CD4-positive, alpha-beta memory T cell (primary cell): ENCODE measurements at places on chromosomes 4 and X. TPM values are rescaled to one million over a fixed set of nuclear protein-coding genes. Genes with fewer than 3 reads are reported as not detected.

MID1 gene
- not detected for polyA plus RNA-seq

- no peaks in the 10 kb centered on the region for H3K4me1 ChIP-seq
- H3K36me3 ChIP-seq: no peaks in the 10 kb centered on the region
- no peak for DNase-seq
- no peak overlapping the region for H3K4me3 ChIP-seq
- H3K27me3 ChIP-seq: no peaks in the 10 kb centered on the region
Measured at GRCh38 chr4:153705743-153706468, 21.8 kb downstream of the TLR2 start.

DNA sequence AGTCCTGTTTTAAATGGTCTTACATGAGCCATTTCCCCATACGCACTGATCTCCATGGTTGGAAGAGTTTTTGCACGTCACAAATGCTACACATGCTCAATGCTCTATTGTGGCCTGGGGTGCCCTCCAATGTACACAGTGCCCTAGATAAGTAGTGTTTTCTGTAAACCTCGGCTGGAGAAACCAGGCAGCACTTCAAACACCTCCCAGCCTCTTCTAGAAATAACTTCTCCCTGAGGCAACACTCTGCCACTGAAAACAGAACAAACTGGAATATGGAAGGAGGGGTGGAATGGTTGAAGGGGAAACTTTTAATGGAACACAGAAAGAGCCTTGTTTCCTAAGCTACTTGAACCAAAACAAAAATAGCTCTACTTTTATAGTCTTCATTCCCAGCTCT is 123.9 kb upstream of the CBR4 start:
- H3K27me3 ChIP-seq: no peaks in the 10 kb centered on the region
- no peaks in the 10 kb centered on the region for H3K36me3 ChIP-seq
- H3K4me1 ChIP-seq: no peaks in the 10 kb centered on the region
- H3K27ac ChIP-seq: no peak overlapping the region
- H3K4me3 ChIP-seq: no peak overlapping the region

SHOX gene
- not detected for polyA plus RNA-seq

CCNB3 gene
- not detected for polyA plus RNA-seq

GRCh38 chr4:118373614-118374255 is 20.9 kb upstream of the PRSS12 start:
- H3K27ac ChIP-seq: no peak overlapping the region
- H3K4me3 ChIP-seq: no peak overlapping the region
- no peaks in the 10 kb centered on the region for H3K4me1 ChIP-seq
- no peaks in the 10 kb centered on the region for H3K36me3 ChIP-seq
- no peak for DNase-seq

GRCh38 chr4:150580306-150580705 is 1.6 kb upstream of the MAB21L2 start:
- H3K36me3 ChIP-seq: peaks cover 8% of the 10 kb centered on the region
- H3K27ac ChIP-seq: no peak overlapping the region
- DNase-seq: no peak
- H3K4me1 ChIP-seq: no peaks in the 10 kb centered on the region
- no peaks in the 10 kb centered on the region for H3K27me3 ChIP-seq

TIMP1 gene
- 320 TPM for polyA plus RNA-seq

SMIM10L2A gene
- 0.25 TPM for polyA plus RNA-seq

GRCh38 chrX:123924186-123924585 is 37.3 kb upstream of the STAG2 start:
- H3K4me1 ChIP-seq: no peaks in the 10 kb centered on the region
- H3K36me3 ChIP-seq: no peaks in the 10 kb centered on the region
- no peak overlapping the region for H3K4me3 ChIP-seq
- no peak overlapping the region for H3K27ac ChIP-seq

- no peaks in the 10 kb centered on the region for H3K4me1 ChIP-seq
- DNase-seq: no peak
- H3K36me3 ChIP-seq: no peaks in the 10 kb centered on the region
- no peaks in the 10 kb centered on the region for H3K27me3 ChIP-seq
- no peak overlapping the region for H3K27ac ChIP-seq
Measured at GRCh38 chrX:21354725-21355124, 19.5 kb upstream of the CNKSR2 start.

OCRL gene
- not detected for polyA plus RNA-seq

MBNL3 gene
- polyA plus RNA-seq: 40.1 TPM

DNA sequence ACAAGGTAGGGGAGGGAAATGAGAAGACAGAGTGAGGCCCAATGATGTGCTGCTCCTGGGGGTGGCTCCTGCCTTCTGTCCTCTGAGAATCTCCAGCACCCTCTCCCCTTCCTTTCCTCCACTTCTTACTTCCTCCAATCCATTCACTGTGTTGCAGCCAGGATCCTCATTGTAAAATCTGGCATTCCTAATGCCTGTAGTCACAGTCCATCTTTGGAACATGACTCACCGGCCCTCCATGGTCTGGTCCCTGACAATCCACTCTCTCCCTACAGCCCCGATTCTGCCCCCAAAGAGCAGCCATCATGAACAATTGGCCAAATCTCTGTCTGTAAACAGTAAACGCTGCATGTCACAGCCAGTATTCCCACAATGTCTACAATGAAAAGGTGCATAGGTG is 72.9 kb downstream of the CLNK start:
- no peak overlapping the region for H3K27ac ChIP-seq
- no peak for DNase-seq
- no peaks in the 10 kb centered on the region for H3K27me3 ChIP-seq
- H3K4me1 ChIP-seq: no peaks in the 10 kb centered on the region

CPE gene
- not detected for polyA plus RNA-seq

- H3K27me3 ChIP-seq: no peaks in the 10 kb centered on the region
- H3K4me1 ChIP-seq: no peaks in the 10 kb centered on the region
- H3K27ac ChIP-seq: no peak overlapping the region
- DNase-seq: no peak
- no peak overlapping the region for H3K4me3 ChIP-seq
- H3K36me3 ChIP-seq: no peaks in the 10 kb centered on the region
Measured at GRCh38 chr4:2425386-2426068, 6.8 kb downstream of the CFAP99 start.

RNF212 gene
- 4.2 TPM for polyA plus RNA-seq

TKTL2 gene
- polyA plus RNA-seq: not detected

GRCh38 chr4:27318740-27319139 is 458.1 kb downstream of the STIM2 start:
- H3K4me3 ChIP-seq: no peak overlapping the region
- H3K4me1 ChIP-seq: no peaks in the 10 kb centered on the region
- no peak overlapping the region for H3K27ac ChIP-seq
- no peak for DNase-seq

GABRA4 gene
- not detected for polyA plus RNA-seq

MAP7D3 gene
- 7.9 TPM for polyA plus RNA-seq

DNA sequence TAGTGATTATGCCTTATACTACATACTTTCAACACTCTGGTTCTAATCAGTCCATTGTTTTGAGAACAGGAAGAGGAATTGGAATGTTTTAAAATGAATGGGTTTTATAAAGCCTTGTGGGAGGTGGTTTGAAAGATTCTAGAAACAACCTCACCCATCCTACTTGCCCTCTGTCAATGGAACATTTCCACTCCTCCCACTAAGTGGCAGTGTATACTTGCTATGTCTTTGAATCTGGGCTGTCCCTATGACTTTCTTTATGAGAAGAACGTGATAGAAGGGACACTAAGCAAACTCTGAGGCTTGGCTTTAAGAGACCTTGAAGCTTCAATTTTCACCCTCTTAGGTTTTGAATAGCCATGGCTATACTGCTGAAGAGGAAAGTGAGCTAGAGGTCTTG is 611.2 kb downstream of the PPP4R3C start:
- no peak for DNase-seq
- no peak overlapping the region for H3K27ac ChIP-seq
- no peaks in the 10 kb centered on the region for H3K4me1 ChIP-seq
- no peaks in the 10 kb centered on the region for H3K36me3 ChIP-seq
- no peak overlapping the region for H3K4me3 ChIP-seq

SEL1L3 gene
- polyA plus RNA-seq: 68.8 TPM

GRCh38 chr4:51932684-51933083 is 87.5 kb downstream of the LRRC66 start:
- no peak for DNase-seq
- no peaks in the 10 kb centered on the region for H3K27me3 ChIP-seq
- H3K4me1 ChIP-seq: no peaks in the 10 kb centered on the region
- H3K27ac ChIP-seq: no peak overlapping the region

- DNase-seq: no peak
- no peaks in the 10 kb centered on the region for H3K4me1 ChIP-seq
- H3K27ac ChIP-seq: no peak overlapping the region
- H3K27me3 ChIP-seq: no peaks in the 10 kb centered on the region
- no peaks in the 10 kb centered on the region for H3K36me3 ChIP-seq
- H3K4me3 ChIP-seq: no peak overlapping the region
Measured at GRCh38 chr4:166003811-166004210, 130.8 kb downstream of the TLL1 start.

DNA sequence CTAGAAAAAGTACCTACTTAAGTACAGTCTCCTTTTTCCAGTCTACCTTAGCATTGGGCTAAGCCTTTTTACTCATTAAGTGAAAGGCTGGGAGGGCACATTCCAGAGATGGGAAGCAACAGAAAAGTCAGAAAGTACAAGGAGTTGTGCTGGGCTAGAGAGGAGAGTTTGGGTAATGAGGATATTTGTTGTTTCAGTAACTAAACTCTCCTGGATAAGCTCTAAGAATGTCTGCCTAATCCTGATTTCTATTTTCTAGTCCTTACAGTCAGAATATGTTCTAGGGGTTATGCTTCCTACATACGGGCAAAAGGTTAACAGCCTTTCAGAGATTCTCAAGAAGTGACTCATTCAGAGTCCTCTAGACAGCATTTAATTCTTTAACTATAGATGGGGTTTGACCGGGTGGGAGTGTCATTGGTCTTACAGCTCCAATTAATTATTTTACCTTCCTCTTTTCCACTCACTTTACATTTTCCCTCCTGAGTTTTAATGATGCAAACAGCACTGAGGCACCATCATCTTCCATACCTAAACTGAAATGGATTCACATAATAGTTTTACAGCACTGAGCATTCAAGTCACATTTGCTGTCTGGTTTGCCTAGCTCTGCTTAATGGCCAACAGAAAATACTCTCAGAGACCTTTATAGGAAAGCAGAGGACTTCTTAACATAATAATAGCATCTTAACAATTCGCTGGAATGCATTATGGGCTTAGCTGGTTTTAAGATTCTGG is 42.9 kb downstream of the USP26 start:
- H3K4me3 ChIP-seq: no peak overlapping the region
- no peak for DNase-seq
- no peaks in the 10 kb centered on the region for H3K4me1 ChIP-seq
- H3K27me3 ChIP-seq: no peaks in the 10 kb centered on the region

- H3K4me3 ChIP-seq: no peak overlapping the region
- no peak for DNase-seq
- H3K36me3 ChIP-seq: peaks cover 22% of the 10 kb centered on the region
- H3K4me1 ChIP-seq: peaks cover 41% of the 10 kb centered on the region
- no peaks in the 10 kb centered on the region for H3K27me3 ChIP-seq
Measured at GRCh38 chr4:6965329-6965728, 55.7 kb downstream of the TBC1D14 start.

IQSEC2 gene
- 0.33 TPM for polyA plus RNA-seq

DNA sequence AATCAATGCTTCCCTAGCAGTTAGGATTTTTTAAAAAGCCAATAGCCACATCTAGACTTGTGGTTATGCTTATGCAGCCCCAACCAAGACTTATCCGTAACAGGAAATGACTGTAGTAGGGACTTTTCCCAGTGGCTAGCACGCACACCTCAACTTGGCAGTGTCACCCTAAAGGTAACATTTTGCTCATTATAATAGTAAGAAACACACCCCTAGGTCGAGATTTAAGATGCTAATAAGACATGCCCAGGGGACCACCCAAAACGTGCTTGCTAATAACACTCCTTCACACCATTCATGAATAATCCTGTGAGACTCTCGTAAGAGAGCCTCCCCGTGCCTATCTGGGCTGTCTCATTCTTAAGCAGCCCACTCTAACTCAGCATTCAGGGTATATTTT is 195.3 kb downstream of the CHIC1 start:
- no peak for DNase-seq
- no peaks in the 10 kb centered on the region for H3K4me1 ChIP-seq
- H3K27me3 ChIP-seq: no peaks in the 10 kb centered on the region
- no peaks in the 10 kb centered on the region for H3K36me3 ChIP-seq

PABPC4L gene
- polyA plus RNA-seq: not detected

IL2 gene
- 0.57 TPM for polyA plus RNA-seq

PWWP3B gene
- polyA plus RNA-seq: not detected

- H3K4me3 ChIP-seq: no peak overlapping the region
- no peak for DNase-seq
- no peak overlapping the region for H3K27ac ChIP-seq
Measured at GRCh38 chrX:12007881-12008280, 130.4 kb upstream of the FRMPD4 start.

- H3K36me3 ChIP-seq: no peaks in the 10 kb centered on the region
- H3K27ac ChIP-seq: no peak overlapping the region
- DNase-seq: no peak
- H3K4me1 ChIP-seq: no peaks in the 10 kb centered on the region
Measured at GRCh38 chrX:15269120-15269519, 763 bp downstream of the ASB9 start.

- no peak overlapping the region for H3K4me3 ChIP-seq
- H3K27me3 ChIP-seq: no peaks in the 10 kb centered on the region
- no peaks in the 10 kb centered on the region for H3K4me1 ChIP-seq
- no peak for DNase-seq
- no peak overlapping the region for H3K27ac ChIP-seq
Measured at GRCh38 chr4:67333664-67334063, 211.6 kb downstream of the CENPC start.

DNA sequence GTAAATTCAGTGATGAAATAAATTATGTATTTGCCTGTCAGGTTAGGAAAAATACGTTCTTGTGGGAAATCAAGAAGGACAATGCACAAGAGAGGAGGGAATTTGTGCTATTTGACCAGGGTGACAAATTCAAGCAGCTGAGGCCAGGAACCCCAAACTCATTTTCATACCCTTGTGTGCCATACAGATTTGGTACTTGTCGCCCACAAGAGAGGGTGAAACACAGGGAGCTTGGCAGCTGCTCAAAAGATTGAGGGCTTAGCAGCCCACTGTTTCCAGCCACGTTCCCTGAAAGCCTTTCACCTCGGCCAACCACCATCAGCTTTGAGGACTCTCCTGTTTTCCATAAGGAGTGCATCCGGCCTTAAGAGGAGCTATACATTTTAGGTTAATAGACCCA is 111.2 kb downstream of the COL25A1 start:
- H3K27me3 ChIP-seq: no peaks in the 10 kb centered on the region
- H3K4me3 ChIP-seq: no peak overlapping the region
- no peak overlapping the region for H3K27ac ChIP-seq
- no peaks in the 10 kb centered on the region for H3K4me1 ChIP-seq
- no peaks in the 10 kb centered on the region for H3K36me3 ChIP-seq

DNA sequence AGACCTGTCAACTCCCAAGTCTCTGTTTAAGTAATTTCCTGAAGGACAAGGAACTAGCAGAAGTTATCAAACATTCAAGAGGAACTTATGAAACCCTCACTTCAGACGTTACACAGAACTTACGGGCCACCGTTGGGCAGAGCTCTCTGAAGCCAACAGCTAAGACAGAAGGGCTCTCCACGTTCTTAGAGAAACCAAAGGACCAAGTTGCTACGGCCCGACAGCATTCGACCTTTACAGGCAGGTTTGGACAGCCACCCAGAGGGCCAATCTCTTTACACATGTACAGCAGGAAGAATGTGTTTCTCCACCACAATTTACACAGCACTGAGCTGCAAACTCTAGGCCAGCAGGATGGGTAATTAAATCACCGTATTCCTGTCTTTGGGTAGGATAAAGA is 705.1 kb upstream of the GRID2 start:
- H3K36me3 ChIP-seq: no peaks in the 10 kb centered on the region
- H3K4me3 ChIP-seq: no peak overlapping the region
- no peaks in the 10 kb centered on the region for H3K4me1 ChIP-seq

FHIP1A gene
- not detected for polyA plus RNA-seq
